ENCODE measurements at places on chromosomes 12 and 14.

GRCh38 chr12:3202096-3202495, 124.9 kb downstream of the TSPAN9 start:
- no peak for DNase-seq

- no peak for DNase-seq
Observed at GRCh38 chr12:203462-204260, 10.3 kb downstream of the SLC6A12 start.

- no peak for DNase-seq
Observed at GRCh38 chr14:22845821-22846625, 9.6 kb downstream of the MMP14 start.

DNA sequence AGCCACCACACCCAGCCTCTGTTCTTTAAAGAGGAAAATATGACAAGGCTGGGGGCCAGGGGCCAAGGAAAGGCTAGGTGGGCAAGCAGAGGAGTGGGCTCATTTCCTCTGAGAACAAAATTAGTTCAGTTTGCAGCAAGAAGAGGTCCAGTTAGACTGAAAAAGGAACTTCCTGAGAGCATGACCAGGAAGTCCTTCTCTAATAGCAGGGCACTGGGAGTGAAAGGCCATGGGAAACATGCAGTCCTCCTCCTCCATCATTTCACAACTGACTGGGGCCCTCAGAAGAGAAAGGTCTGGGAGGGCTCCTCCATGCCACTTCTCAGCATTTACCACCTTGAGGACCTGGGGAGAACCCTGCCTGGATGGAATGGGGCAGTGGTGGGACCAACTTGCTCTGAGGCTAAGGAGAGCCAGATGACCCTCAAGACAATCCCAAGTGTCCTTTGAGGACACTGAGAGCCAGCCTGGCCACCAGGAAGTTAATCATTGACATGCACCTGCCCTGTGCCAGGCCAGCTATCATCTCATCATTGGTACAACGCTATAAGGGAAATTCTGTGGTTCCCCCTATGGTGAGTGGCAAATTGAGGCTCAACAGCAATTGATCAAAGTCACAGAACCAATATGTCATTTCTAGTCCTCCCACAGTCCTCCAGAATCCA, 2.0 kb downstream of the AQP2 start:
- no peak for DNase-seq

GRCh38 chr12:125288931-125289928, 224.0 kb downstream of the AACS start:
- no peak for DNase-seq

DNA sequence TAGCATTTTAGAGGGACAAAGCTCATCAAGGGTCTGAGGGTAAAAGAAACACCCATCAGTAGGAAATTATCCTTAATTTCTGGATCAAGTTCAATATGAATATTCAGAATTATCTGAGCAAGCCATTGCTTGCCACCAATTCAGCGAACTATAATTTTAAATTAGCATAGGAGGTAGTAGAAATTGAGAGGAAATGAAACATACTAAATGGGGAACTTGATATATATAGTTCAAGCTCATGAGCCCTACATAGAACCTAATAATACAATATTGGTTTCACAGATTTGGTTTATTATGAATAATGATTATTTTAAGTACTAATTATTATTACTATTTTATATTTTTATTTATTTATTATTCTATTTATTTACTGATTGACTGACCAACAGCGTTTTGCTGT, 42.1 kb upstream of the GXYLT1 start:
- DNase-seq = no peak

- peak; percentile 20 for DNase-seq
Observed at GRCh38 chr12:104957719-104958000, 430 bp downstream of the SLC41A2 start.

- no peak for DNase-seq
Observed at GRCh38 chr12:1083889-1084262, 92.9 kb downstream of the ERC1 start.

- no peak for DNase-seq
Observed at GRCh38 chr12:62761658-62762057, 173.3 kb downstream of the PPM1H start.

GRCh38 chr14:94893411-94894160, 123.7 kb upstream of the GSC start:
- no peak for DNase-seq

DNA sequence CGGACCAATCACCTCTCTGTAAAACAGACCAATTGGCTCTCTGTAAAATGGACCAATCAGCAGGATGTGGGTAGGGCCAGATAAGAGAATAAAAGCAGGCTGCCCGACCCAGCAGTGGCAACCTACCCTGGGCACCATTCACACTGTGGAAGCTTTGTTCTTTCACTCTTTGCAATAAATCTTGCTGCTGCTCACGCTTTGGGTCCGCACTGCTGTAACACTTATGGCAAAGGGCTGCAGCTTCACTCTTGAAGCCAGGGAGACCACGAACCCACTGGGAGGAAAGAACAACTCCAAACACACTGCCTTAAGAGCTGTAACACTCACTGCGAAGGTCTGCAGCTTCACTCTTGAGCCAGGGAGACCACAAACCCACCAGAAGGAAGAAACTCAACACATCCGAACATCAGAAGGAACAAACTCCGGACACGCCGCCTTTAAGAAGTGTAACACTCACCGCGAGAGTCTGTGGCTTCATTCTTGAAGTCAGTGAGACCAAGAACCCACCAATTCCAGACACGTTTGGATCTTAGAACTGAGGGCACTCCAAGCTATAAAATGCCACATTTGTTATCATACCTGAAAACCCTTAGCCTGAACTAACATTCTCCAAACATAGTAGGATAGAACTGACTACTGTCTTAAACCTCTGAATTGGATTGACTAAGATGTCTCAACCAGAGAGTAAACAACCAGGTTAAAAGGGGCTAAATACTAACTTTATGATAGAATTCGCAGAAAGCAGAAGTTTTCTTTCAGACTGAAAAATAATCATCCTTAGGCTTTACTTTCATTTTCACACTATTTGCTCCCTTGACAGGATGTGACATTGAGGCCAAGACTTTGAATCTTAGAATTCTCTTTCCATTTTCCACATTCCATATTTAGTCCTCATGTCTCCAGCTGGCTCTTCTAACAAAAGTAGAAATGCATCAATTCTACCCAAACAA, 33.6 kb downstream of the CDKL1 start:
- DNase-seq = no peak

DNA sequence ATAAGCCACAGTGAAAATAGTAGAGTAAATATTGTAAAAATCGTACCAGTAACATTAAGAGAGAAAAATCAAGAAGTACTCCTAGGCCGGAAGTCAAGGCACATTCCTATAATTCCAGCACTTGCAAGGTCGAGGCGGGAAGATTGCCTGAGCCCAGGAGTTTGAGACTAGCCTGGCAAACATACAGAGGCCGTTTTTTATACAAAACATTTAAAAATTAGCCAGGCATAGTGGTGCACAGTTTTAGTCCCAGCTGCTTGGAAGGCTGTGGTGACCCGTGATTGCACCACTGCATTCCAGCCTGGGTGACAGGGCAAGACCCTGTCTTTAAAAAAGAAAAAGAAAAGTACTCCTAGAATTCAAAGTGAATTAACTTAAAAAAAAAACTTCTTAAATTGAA, 341.8 kb downstream of the C12orf50 start:
- no peak for DNase-seq

GRCh38 chr12:43158126-43158525, 393.9 kb downstream of the ADAMTS20 start:
- no peak for DNase-seq

GRCh38 chr14:70045844-70046535, 142.8 kb downstream of the SLC8A3 start:
- no peak for DNase-seq

- DNase-seq = no peak
Observed at GRCh38 chr12:30437616-30438015, 258.1 kb downstream of the IPO8 start.

GRCh38 chr12:70319605-70320004, 46.5 kb upstream of the KCNMB4 start:
- no peak for DNase-seq

DNA sequence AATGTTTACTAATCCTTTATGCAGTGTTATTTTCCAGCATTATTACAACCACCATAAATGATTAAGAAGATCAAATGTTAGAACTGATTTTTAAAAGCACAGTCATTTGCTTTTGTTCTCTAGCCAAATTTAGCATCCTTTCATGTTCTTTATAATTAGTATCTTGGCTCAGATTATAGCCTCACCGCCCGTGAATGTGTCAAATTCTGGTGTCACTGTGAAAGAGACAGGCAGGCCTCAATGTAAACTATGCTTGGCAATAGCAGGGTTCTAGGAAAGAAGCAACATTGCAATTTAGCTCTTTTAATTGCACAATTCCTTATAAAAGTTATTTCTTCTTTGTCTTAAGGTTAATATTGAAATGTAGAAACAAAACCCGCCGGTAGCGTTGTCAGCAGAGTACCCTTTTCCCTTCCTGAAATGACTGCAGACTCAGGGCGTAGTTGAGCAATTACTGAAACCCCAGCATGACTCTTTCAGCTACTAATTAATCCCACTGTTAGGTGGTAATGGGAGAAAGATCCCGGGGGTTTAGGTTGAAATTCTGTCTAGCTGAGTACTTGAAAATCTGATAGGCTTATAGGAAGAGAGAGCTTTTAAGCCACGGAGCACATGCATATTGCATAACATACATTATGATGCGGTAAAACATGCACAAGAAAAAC, 1600.5 kb upstream of the SEL1L start:
- no peak for DNase-seq

DNA sequence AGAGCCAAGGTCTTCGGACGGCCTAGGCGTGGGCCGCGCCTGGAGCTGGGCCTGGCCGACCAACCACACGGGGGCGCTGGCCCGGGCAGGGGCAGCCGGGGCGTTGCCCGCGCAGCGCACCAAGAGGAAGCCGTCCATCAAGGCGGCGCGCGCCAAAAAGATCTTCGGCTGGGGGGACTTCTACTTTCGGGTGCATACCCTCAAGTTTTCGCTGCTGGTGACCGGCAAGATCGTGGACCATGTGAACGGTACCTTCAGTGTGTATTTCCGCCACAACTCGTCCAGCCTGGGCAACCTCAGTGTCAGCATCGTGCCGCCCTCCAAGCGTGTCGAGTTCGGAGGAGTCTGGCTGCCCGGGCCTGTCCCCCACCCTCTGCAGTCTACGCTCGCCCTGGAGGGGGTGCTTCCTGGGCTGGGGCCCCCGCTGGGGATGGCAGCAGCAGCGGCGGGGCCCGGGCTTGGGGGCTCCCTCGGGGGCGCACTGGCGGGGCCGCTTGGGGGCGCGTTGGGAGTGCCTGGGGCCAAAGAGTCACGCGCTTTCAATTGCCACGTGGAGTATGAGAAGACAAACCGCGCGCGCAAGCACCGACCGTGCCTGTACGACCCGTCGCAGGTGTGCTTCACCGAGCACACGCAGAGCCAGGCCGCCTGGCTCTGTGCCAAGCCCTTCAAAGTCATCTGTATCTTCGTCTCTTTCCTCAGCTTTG, 4.4 kb upstream of the SHMT2 start:
- peak; percentile 44 for DNase-seq

- DNase-seq = no peak
Observed at GRCh38 chr12:4178424-4179170, 95.0 kb upstream of the CCND2 start.

DNA sequence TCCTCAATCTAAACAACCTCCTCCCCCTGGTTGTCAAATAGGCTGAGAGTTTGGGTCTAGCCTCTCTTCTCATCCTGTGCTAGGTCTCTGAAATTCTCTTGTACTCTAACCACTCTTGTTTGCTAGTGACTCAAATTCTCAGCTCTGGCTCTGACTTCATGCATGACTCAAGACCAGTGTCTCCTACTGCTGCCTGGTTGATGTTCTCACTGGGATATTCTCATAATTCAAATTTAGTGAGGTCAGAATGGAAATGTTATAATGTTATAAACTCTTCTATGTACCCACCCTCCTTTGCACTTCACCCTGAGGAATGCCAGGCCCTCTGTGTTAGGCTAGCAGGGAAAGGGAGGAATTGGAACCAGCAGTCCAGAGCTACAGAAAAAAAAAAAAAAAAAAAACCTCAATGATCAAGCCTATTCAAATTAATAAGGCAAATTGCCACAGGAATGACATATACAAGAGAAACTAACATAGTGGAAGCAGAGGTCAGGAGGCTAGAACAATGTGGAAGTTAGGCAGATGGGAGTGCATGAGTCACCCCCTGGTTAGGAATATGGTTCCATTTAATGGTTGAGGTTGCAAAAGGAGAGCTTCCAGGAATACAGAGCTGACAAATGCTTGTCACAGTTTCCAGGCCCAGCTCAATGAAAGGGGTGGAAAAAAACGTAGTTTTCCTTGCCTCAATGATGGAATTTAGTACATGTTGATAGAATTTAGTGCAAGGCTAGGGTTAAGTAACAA, 459.5 kb downstream of the RMST start:
- no peak for DNase-seq

GRCh38 chr14:91241863-91242262, 2.6 kb downstream of the GPR68 start:
- no peak for DNase-seq

DNA sequence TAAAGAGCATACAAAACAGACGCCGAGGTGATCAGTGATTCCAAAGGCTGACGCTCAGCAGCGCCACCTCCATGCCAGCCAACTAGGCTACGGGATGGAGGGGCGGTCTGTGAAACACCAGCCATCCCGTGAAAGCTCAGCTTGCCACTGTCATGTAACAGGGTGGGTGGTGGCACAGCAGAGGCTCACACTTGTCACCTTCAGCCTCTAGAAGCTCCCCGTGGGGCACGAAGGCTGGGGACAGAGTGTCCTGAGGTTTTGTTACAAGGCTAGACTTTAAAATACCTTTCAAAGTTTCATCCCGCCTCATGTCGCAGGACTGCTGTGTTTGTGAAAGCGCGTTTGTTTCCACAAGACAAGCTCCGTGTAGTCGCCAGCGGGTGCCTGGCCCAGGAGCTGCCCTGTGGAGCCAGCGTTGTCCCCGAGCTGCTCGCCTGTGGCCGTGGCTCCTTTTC, 20.7 kb downstream of the XRCC3 start:
- DNase-seq = no peak

- DNase-seq = no peak
Observed at GRCh38 chr14:74574090-74574433, 38.0 kb downstream of the LTBP2 start.

- no peak for DNase-seq
Observed at GRCh38 chr12:32240162-32240561, 133.5 kb downstream of the BICD1 start.

GRCh38 chr12:57630891-57631433, 2.0 kb downstream of the B4GALNT1 start:
- no peak for DNase-seq

DNA sequence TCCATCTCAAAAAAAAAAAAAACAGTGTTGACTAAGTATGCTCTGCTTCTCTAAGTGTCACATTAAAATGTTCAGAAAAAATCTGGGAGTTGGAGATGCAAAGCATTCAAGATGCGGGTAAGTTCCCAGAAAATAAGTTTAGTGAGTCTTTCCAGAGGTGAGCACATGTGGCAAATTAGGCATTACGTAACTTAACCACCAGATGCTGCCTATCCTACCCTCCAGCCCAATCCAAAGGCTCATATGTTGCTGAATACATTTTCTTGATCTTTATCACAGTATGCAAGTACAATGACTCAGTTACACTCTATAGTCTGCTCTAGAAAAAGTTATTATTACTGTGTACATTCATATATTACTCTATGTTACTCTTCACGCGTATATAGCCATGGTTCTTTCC, 3.6 kb downstream of the SLC2A14 start:
- DNase-seq = no peak

GRCh38 chr12:125125271-125125670, 60.0 kb downstream of the AACS start:
- DNase-seq = no peak
